Activated naive CD4-positive, alpha-beta T cell (primary cell): ENCODE measurements at places on chromosomes 6 and 20.

GRCh38 chr20:37651932-37652331, 41.9 kb upstream of the CTNNBL1 start:
- DNase-seq = no peak

DNA sequence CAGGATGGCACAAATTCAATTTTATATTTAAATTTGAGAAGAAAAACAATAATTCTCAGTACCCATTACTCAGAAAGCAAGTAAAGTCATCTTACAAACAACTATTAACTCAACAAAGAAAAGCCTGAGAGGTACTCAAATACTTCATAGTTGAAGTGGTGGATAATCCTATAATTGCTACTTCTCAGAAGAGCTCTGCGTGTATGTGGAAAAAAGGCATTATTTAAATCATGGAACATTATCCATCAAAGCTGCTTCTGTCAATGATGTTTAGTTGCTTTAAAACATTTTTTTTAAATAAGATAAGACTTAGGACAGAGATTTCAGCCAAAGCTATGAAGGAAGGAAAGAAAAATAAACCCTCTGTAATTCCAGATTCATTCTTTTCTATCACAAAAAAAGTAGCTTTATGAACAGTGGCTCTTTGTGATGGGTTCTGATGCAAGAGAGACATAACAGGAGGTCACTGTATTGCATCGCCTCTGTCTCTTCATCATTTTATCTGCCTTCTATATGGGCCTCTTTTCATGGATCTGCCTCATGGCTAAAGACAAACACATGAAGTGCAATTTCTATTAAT, 367.9 kb upstream of the SLC35B3 start:
- DNase-seq = no peak

DNA sequence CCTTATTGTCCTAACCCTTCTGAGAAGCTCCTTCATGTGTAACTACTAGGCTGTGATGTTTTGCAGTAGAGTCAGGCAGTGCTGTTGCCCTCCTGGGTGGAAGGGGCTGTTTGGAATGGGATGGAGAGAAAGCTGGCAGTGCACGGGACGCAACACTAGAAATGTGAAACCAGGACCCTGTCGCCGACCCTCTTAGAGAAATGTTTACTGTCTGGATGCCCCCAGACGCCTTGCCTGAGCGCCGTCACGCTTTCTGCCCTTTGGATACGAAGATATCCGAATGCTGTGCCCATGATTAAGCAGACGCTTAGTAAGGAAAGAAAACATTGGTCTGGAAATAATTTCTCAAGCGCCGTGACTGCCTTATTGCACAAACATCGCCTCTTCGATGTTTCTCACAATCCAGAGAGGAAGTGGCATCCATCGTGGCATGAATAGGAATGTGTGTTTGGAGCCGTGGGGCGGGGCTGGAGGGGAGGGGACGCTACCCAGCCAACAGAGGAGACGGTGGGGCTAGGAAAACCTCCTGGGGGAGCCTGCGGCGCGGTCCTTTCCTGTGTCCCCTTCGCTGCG, 661 bp upstream of the PPP1R14C start:
- no peak for DNase-seq

GRCh38 chr6:2807342-2808090, 34.1 kb downstream of the SERPINB1 start:
- DNase-seq = no peak

GRCh38 chr6:149037051-149037671, 280.4 kb upstream of the TAB2 start:
- DNase-seq = no peak

GRCh38 chr20:25533920-25534700, 51.2 kb downstream of the NINL start:
- DNase-seq = no peak

DNA sequence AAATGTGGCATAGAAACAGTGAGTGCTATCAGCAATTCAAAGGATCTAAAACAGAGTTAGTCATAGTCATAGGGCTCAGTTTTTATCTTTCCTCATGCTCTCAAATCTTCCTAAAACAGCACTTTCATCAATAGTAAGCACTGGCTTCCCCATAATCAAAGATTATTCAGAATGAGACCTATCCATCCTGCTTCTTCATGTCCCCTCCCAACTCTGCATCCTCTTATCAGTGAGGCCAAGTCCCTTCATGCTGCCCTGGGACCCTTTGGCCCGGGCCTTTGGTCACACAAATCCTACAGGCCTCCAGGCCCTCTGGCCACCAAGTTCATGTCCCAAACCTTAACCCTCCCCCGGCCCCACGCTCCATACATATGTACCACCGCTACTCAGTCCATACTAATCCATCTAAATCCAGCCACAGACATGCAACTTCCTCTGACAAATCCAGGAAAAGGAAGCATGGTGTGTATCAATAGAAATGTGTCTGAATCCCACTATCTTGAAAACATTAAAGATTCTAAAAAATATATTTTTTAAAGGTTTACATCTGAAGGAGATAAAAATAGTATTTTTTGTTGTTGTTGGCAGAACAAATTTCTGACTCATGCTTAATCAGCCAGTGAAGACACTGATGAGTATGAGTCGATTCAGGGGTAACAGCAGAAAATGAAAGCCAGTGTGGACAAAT, 143.5 kb downstream of the PDE7B start:
- no peak for DNase-seq

- no peak for DNase-seq
Measured at GRCh38 chr6:234706-235372, 57.4 kb upstream of the DUSP22 start.

DNA sequence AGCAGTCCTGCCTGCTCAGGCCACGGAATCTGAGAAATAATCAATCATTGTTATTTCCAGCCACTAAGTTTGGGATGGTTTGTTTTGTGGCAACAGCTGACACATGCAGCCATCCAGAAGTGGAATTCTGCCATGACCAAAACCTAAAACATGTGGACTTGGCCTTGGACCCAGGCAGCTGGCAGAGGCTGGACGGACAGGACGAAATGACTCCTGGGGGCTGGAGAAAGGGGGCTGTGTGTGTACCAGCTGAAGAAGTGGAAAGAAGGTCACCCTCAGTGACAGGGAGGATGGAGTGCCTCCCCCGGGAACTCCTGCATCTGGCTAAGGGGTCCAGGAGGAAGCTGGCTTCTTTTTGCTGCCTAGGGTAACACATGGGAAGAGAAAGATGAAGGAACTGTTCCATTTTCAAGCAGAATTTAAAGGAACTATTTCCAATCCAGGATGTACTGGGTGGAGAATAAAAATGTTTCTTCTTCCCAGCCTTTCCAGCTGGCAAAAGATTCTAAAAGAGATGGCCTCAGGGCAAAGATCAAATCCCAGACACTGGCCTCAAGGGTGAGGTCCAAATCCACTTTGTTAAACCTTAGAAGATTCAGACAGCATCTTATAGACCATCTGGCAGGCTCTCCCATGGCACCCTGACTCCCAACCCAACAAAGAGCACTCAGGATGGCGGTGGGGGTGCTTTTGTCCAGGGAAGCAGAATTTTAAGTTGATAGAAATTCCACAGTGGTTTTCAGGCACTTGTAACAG, 14.3 kb downstream of the SERPINB6 start:
- DNase-seq = no peak

- no peak for DNase-seq
Measured at GRCh38 chr20:24321973-24322372, 147.5 kb upstream of the SYNDIG1 start.

GRCh38 chr20:23084845-23085365, 1.2 kb downstream of the CD93 start:
- no peak for DNase-seq

- DNase-seq = no peak
Measured at GRCh38 chr6:30766461-30767157, 22.3 kb upstream of the IER3 start.

DNA sequence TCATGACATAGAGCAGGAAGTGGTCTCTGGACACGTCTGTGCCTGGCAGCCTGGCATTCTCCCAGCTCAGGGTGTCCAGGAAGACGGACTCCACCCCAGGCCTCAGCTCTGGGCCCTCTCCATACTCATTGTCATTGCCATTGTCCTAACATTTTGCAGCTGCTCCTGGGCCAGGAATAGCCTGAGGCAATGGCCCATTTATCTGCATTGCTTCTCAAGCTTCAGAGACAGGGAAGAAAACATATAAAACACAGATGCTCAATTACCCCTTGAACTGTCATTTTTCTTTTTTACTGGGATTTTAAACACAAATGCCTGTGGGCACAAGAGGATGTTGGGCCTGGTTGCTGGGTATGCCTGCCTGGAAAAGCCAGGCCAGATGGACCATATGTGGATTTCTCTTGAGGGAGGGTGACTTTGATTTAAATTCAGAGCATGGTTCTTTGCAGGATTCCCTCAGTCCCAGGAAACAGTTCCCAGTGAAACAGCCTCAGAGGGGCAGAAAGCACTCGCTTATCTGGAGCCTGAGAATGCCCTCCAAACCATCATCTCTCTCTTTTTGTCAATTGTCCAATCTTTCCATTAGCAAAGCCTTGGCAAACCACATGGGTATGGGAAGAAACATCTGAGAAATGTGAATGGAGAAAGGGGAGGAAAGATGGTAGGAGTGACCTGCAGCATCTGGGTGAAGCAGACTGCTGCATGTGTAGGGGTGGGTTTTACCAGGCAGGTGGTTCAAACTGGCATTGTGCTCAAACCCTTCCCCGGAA, 17.9 kb downstream of the LAMP5 start:
- DNase-seq = no peak

- no peak for DNase-seq
Measured at GRCh38 chr20:7692478-7692877, 247.8 kb downstream of the HAO1 start.

DNA sequence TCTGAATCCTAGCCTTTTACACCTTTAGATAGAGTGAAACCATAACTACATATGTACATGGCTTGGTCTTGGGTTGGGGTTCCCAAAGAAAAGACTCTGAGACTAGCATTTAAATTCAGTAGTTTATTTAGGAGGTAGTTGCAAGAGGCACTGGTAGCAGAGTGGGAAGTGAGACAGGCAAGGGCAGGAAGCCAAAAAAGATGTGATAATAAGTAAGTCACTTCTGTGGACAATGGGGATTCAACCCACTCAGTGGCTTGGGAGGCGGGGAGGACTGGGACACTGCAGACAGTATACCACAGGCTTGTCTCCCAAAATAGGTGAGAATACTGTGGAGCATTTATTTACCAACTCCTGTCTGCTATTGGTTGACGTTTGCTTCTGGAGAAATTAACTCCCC, 131.9 kb downstream of the SLC24A3 start:
- no peak for DNase-seq

DNA sequence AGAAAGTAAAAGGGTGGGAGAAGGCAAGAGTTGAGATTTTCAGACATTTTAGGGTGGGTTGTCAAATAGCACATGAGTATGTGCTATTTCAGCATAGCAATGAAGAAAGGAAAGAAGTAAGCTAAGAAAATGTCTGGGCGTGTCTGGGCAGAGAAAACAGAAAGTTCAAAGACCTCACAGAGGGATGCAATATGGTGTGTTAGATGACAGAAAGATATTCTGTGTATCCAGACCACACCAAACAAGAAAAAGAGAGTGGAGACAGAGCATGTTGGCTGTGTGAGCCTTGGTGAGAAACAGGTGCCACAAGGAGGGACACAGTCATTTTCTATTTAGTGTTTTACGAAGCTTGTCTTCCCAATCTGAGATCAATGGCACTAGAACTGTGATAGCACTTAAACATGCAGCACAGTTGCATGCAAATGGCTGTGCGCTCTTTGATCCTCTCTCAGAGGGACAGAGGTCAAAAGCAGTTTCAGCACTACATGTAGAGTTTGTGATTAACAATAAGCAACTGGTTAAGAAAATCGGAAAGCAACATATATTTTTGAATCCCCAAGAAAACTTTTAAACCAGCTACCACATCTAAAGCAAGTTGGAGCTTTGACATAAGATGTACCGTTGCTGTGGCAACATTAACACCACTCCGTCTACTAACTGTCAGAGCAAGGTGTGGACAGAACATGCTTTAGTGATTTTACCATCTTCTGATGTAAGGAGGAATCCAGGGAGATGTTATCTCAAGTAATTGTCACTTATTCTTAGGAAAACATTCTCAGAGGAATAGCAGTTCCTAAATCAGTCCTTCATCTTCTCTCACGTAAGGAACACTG, 515.5 kb upstream of the NOX3 start:
- no peak for DNase-seq

GRCh38 chr6:52389626-52390360, 27.8 kb downstream of the PAQR8 start:
- peak; percentile 38 for DNase-seq

DNA sequence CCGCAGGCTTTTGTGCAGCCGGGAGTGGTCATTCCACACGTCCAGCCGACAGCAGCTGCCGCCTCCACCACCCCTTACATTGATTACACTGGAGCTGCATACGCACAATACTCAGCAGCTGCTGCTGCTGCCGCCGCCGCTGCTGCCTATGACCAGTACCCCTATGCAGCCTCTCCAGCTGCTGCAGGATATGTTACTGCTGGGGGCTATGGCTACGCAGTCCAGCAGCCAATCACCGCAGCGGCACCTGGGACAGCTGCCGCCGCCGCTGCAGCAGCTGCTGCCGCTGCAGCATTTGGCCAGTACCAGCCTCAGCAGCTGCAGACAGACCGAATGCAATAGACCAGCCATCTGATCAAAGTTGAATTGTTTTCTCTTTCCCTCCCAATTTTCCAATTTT, 10.6 kb downstream of the RBM24 start:
- no peak for DNase-seq

DNA sequence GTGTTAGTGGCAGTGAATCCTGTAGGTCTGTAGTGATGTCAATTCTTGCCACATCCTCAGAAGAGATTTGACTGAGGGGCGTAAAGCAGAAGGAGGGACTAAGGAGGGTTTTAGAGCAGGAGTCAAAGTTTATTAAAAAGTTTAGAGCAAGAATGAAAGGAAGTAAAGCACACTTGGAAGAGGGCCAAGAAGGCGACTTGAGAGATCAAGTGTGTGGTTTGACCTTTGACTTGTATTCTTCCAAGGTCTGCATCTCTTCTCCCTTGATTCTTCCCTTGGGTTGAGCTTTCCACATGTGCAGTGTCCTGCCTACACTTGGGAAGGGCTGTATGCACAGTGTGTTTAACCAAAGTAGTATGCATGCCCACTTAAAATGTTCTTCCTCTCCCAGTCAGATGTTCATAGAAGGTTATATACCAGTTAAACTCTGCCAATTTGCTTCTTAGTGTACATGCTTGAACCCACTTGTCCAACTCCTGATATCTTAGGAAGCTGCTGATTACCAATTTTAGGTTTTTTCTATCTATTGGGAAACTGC, 627.6 kb downstream of the MMUT start:
- no peak for DNase-seq

DNA sequence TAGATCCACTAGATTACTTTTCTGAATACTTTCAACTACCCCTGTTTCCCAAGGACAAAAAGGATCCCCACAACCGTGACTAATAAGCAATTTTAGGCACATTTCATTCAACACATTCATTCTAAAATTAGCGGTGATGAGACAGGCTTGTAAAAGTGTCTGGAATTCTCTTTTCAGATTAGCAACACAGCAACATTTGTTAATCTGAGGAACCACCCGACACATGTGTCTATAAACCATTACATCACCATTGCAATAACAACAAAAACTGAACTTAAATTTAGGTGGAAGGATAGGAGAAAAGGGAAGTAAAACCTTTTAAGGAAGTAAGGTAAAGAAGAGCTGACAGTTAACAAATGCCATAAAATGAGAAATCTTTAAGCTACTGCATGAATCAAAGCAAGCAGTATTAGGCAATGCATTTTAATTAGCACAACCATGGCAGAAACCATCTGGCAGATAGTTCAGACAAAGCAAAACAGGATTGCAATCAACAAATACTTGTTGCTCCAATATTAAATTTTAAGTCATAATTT, 49.1 kb downstream of the MAP3K7 start:
- DNase-seq = no peak
